Trophoblast cell (in vitro differentiated cells and primary cell): ENCODE measurements at places on chromosomes 13 and 19.

GRCh38 chr19:416416-416815, 7.5 kb upstream of the C2CD4C start:
- H3K4me1 ChIP-seq, result peaks cover 8% of the 10 kb centered on the region
- no peak overlapping the region for H3K27ac ChIP-seq
- DNase-seq, result no peak
- no peaks in the 10 kb centered on the region for H3K27me3 ChIP-seq
- H3K4me3 ChIP-seq, result no peak overlapping the region
- H3K36me3 ChIP-seq, result peaks cover 5% of the 10 kb centered on the region

GRCh38 chr19:2060884-2061494, 9.9 kb upstream of the MKNK2 start:
- peak; percentile 71 for DNase-seq
- H3K4me1 ChIP-seq, result peaks cover 32% of the 10 kb centered on the region

GRCh38 chr19:39582891-39583625, 19.3 kb upstream of the LGALS13 start:
- no peaks in the 10 kb centered on the region for H3K27me3 ChIP-seq
- no peak overlapping the region for H3K4me3 ChIP-seq
- no peaks in the 10 kb centered on the region for H3K36me3 ChIP-seq
- no peak overlapping the region for H3K27ac ChIP-seq
- no peaks in the 10 kb centered on the region for H3K4me1 ChIP-seq
- DNase-seq, result no peak

GRCh38 chr19:57052081-57052480, 67.7 kb upstream of the USP29 start:
- no peaks in the 10 kb centered on the region for H3K4me1 ChIP-seq
- H3K36me3 ChIP-seq, result no peaks in the 10 kb centered on the region
- H3K27ac ChIP-seq, result no peak overlapping the region
- no peak for DNase-seq
- no peak overlapping the region for H3K4me3 ChIP-seq

- H3K27me3 ChIP-seq, result no peaks in the 10 kb centered on the region
- no peak overlapping the region for H3K4me3 ChIP-seq
- peak; percentile 88 for DNase-seq
- H3K27ac ChIP-seq, result no peak overlapping the region
Measured at GRCh38 chr13:41137951-41138350, 5.3 kb upstream of the KBTBD6 start.

- H3K36me3 ChIP-seq, result peaks cover 14% of the 10 kb centered on the region
- H3K27ac ChIP-seq, result no peak overlapping the region
- H3K27me3 ChIP-seq, result no peaks in the 10 kb centered on the region
- H3K4me3 ChIP-seq, result peak overlapping the region; percentile 66
- DNase-seq, result peak; percentile 93
Measured at GRCh38 chr19:7944177-7944761, 803 bp upstream of the TIMM44 start.

GRCh38 chr13:38381890-38382289, 32.2 kb downstream of the UFM1 start:
- H3K27ac ChIP-seq, result no peak overlapping the region
- H3K4me1 ChIP-seq, result no peaks in the 10 kb centered on the region
- no peak overlapping the region for H3K4me3 ChIP-seq
- H3K27me3 ChIP-seq, result no peaks in the 10 kb centered on the region
- no peaks in the 10 kb centered on the region for H3K36me3 ChIP-seq
